ENCODE measurements at places on chromosomes 7 and 10.

- no peak for DNase-seq
These were observed 76.0 kb upstream of the ARMC3 start for GRCh38 chr10:22851865-22852239.

DNA sequence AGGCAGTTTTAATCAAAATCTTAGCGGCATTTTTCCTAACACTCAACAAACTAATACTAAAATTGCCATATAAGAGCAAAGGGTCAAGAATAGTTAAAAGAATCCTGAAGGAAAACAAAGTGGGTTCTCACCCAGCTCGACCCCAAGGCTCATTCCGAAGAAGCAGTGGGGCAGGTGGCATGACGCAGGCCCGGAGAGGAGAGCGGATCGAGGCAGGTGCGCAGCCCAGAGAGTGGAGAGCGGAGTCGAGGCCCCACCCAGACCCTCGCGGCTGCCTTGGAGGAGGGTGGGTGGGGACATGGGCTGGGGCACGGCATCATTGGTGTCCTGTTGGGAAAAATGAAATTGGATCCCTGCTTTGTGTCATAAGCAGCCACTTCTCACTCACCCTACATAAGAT is 109.8 kb downstream of the INPP5A start:
- no peak for DNase-seq

DNA sequence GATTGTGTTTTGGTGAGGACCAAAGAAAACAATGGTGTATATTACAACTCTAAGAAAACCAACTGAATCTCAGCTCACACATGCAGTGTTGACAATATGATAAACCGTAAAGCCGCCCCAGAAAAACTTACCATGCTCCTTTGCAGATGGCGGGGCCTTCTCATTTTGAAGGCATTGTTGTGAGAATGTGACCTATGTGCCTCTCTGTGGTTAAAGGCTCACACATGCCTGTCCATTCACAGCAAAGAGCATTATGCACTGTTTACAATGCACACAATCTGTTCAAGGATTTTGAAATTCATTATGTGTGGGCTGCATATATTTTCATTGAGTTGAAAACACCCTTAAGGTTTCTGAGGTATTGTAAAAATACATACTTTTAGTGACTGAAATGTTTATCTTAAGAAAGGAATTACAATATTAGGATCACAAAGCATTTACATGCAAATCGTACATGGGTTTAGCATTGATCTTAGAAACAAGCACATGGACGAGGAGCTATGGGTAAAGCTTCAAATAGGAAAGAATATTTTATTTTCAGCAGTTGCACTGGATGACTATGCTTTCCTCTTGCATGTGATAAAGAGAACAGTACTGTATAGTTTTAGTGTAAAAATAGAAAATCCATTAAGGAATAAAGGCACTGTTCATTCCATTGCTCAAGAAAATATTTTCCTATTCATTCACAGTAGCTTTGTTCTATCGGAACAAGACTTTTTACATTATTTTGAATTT is 334.3 kb downstream of the ARL4A start:
- DNase-seq = no peak

DNA sequence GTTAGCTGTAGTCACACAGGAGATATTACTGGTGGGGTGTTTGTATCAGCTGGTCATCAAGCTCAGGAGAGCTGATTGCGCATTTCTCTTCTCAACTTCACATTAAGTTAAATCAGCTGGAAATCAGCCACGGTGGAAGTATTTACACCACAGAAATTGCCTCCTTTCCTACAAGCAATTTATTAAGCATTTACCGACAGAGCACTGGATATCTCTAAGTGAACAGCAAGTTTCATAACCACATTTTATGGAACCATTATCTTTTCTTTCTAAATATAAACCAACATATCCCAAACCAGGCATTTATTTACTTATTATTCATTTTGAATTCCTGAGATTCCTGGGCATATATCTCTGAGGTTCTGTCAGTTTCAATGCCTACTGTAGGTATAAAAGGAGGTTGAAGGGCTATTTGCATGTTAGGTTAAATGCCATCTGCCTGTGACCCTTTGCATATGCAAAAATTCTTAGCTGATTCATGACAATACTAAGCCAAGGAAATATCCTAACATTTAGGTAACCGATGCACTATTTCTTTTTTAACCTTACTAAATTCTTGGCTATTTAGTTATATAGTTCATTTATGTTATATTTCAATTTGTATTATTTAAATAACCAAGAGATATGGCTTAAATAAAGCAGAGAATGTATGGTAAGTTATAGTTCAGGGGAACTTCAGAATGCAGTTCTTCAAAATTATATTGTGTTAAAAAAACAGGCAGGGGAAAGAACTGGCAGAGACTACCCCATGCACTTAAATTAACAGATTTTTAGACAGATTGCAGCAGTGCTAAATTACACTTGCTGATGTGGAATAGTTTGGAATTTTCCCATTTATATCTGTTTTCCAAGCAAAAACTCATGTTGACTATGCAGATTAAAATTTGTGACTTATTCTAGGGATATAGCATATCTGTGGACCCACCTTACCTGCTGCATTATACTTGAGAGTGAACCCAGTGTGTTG is 56.8 kb downstream of the DYNC1I1 start:
- no peak for DNase-seq

GRCh38 chr7:45715471-45716352 is 141.5 kb downstream of the ADCY1 start:
- no peak for DNase-seq

- no peak for DNase-seq
These were observed 31.2 kb downstream of the PPP2R2D start for GRCh38 chr10:131931981-131932380.

DNA sequence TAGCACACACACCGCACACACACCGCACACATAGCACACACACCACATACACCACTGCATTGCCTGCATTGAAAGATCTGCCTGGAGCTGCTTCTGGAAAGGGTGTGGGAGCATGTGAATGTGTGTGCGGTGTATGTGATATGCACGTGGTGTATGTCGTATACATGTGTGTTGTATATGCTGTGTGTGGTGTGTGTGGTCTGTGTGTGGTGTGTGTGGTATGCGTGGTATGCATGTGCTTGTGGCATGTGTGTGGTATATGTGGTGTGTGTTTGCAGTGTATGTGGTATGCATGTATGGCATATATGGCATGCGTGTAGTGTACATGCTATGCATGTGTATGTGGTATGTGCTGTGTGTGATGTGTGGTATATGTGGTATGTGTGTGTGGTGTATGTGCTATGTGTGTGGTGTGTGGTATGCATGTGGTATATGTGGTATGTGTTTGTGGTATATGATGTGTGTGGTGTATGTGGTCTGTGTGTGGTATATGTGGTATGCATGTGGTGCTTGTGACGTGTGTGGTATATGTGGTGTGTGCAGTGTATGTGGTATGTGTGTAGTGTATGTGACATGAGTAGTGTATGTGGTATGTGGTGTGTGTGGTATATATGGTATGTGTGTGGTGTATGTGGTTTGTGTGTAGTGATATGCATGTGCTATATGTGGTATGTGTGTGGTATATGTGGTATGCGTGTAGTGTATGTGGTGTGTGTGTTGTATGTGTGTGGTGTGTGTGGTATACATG is 176.2 kb downstream of the WDR37 start:
- DNase-seq = no peak

- DNase-seq = no peak
These were observed 912 bp upstream of the DUSP5 start for GRCh38 chr10:110496553-110497437.

DNA sequence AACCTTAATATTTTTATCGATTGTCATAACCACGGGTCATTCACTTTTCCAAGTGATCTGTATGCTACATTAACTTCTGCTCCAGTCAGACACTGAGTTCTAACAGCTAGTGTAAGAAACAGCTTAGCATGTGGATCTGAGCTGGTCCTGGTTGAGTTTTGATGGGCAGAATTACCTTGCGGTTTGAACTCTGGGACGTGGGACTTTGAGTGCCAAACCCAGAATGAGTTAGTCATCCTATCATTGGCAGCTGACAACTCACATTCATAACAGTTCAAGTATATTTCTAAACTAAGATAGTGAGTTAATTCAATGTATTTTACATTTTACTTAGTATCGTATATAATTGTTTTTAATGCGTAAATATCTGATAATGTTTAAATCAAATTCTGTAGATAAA is 43.2 kb downstream of the C7orf33 start:
- no peak for DNase-seq

DNA sequence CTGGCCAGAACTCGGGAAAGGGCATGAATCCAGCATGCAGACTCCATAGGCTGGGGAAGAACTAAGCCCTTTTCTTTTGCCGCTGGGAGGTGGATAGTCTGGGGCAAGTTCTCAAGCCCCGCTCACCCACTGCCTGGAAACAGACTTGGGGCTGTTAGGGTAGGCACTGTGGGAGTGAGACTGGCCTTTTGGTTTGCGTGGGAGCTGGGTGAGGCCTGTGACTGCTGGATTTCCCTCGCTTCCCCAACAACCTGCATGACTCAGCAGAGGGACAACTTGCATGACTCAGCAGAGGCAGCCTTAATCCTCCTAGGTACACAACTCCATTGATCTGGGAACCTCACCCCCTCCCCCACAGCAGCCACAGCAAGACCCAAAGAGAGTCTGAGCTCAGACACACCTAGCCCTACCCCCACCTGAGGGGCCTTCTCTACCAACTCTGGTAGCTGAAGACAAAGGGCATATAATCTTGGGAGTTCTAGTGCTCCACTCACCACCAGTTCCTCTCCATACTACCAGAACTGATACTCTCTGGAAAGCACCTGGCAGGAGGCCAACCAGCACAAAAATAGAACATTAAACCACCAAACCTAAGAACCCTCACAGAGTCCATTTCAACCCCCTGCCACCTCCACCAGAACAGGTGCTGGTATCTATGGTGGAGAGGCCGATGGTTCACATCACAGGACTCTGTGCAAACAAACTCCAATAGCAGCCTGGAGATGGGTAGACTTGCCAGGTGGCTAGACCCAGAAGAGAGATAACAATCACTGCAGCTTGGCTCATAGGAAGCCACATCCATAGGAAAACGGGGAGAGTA is 81.4 kb upstream of the LAMB4 start:
- no peak for DNase-seq

- no peak for DNase-seq
These were observed 42.8 kb downstream of the ADRA2A start for GRCh38 chr10:111119637-111120036.

DNA sequence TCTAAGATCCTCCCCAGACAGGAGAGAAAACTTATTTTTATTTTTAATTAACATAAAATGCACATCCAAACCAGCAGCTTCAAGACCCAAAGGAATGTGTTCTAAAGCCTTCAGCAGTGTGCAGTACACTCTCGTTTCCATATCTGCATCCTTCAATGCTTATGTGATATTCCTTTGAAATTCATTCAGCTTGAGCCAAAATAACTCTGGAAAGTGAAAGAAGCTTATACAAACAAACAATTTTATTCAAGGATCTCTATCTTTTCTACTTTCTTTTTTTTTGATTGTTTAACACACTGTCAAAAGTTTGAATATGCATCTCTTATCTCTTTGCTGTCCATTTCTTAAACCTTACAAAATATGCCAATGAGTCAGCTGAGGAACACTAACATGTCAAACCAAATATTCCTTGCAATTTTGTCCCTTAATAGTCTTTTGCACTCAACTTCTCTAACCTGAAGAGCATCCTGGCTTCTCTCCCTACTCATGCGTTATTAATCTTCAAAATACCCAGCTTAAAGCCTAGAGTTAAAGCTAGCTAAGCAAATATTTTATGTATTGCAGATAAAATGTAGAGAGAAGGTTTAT is 124.3 kb downstream of the THSD7A start:
- DNase-seq = no peak

- DNase-seq = no peak
These were observed 87.2 kb downstream of the HIF1AN start for GRCh38 chr10:100622946-100623345.

DNA sequence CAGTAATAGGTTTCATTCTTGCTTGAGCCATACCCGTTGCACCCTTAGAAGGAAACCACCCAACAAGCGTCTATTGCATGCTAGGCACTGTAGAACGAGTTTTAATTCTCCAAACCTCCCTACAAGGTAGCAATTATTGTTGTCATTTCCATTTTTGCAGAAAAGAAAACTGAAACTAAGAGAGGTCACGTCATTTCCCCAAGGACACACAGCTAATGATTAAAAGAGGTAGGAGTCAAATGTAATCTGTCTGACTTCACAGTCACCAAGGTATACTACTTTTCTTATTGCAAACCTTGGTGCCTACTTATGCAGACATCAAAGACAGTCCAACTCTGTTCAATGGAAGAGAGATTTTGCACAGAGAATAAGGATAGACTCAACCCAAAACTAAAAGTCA is 49.1 kb upstream of the C1QL3 start:
- no peak for DNase-seq

GRCh38 chr10:86266446-86267242 is 100.0 kb downstream of the GRID1 start:
- no peak for DNase-seq

DNA sequence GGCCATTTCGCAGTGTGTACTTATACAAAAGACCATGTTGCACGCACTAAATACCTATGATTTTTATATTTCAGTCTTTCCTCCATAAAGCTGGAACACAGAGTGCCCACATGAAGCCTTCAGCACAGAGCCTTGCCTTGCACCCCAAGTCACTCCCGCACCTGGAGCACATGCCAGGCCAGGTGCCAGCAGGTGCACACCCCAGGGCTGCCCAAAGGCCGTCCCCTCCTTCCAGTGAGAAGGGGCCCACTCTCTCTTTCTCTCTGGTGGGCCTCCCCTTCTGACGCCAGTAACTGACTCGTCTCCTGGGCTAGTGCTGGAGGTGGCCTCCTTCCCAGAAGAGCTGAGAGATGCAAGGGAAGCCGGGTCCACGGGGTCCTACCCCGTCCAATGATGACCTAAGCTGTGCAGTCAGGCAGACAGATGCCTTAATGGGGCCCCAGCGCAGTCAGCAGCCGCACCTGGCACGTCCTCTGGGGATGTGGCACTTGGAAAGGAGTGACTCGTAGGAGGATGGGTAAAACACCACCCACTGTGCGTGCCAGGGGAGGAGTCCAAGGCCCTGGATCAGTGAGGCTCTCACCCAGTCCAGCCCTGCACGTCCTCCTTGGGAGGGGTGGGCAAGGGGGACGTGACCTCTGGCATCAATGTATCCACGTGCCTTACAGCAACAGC is 17.7 kb upstream of the SHH start:
- no peak for DNase-seq

GRCh38 chr10:104300002-104300735 is 31.2 kb downstream of the GSTO2 start:
- no peak for DNase-seq

DNA sequence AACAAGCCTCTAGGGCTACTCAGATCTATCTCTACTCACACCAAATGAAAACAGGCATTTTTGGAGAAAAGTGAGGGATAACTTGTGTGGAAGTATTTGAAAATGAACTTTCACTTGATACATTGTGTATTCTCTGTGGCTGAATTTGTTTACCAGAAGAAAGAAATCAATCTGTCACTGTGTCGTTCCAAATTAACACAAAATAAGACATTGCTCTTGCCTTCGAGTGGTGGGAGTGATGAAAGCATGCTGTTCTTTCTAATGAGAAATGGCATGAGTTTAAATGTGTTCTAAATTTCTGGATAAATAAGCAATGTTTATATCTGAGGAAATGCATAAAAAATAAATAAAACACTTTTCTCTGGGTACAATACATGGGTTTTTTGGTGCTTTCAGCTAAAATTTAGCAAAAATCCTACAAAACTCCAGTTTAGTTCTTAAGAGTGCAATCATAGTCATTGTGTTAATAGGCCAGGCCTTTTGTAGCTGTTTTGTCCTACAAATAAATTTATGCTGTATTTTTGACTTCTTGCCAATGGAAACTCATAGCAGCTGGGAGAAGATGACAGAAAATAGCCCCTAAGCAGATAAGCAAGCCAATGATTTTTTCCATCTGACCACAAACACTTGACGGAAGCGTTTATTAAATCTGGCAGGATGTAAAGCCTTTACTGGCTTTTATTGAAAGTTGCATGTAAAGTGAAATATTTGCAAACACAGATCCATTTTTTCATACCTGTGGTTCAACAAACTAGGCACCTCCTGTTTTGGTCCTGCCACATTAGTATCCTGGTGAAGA is 1064.1 kb upstream of the GHITM start:
- DNase-seq = no peak
